ENCODE measurements at places on chromosomes 4 and X. TPM values are rescaled to one million over a fixed set of nuclear protein-coding genes. Genes with fewer than 3 reads are reported as not detected.

Gene OTC
- polyA plus RNA-seq: 1.4 TPM

Gene FBXW7
- 10.1 TPM for polyA plus RNA-seq

DNA sequence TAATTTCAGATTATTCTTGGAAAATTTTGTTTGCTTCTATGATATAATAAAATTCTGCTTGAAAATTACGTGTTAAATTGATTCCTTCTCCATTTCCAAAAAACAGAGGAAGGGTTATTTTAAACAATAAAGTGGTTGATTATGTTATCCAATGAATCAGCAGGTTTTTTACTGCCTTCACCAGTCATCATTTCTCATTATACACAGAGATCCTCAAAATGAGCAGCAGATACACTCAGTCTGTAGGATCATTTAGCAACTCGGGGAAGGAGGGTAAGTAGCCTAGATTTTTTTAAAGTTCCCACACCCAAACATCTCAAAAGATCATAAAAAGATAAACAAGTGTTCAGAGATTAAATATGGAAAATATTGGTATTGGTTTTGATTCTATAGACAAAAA is 6.8 kb upstream of the TMEM144 start:
- no peak for DNase-seq

GRCh38 chr4:158002173-158002572 is 170.7 kb downstream of the GASK1B start:
- DNase-seq: no peak

GRCh38 chr4:166655231-166655630 is 579.1 kb downstream of the SPOCK3 start:
- DNase-seq: no peak

Gene SYP
- 13.4 TPM for polyA plus RNA-seq

Gene CRMP1
- polyA plus RNA-seq: 21.4 TPM

GRCh38 chrX:68432648-68433047 is 647 bp downstream of the OPHN1 start:
- no peak for DNase-seq

DNA sequence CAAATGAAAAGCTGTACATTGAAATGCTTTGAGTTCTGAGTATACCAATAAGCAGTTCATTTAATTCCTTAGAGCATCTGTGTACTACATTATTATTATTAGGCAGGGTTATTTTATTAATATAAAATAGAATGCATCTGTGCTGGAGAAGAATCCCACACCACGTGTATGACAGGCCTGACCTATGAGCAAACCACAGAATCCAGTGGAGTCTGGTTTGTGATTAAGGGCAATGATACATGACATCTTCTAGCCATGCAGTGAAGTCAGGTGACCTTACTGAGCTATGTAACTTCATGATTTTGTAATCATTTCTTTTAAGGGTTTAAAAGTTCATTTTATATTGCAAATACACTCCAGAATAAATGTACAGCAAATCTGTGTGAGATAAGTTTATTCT is 1165.0 kb upstream of the TENM3 start:
- no peak for DNase-seq

Gene AKAP4
- not detected for polyA plus RNA-seq

DNA sequence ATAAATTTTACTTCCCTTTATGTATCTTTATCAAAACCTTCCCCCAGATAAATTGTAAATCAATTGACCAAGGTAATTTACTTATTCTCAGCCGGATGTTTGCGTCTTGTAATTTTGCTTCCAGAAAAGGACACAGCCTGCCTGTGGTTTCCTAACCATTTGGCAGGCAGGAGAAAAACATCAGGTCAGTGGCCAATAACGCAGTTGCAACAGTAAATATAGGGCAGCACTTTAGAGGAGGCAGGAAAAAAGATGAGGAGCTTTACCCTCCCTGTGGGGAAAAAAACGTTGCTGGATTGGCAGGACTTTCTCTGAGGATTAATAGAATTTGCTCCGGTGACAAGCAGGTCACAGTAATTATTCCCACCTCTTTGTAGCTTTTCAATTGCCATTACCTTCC is 2618.1 kb downstream of the ARAP2 start:
- no peak for DNase-seq

GRCh38 chr4:560731-561291 is 15.3 kb downstream of the TMEM271 start:
- no peak for DNase-seq

DNA sequence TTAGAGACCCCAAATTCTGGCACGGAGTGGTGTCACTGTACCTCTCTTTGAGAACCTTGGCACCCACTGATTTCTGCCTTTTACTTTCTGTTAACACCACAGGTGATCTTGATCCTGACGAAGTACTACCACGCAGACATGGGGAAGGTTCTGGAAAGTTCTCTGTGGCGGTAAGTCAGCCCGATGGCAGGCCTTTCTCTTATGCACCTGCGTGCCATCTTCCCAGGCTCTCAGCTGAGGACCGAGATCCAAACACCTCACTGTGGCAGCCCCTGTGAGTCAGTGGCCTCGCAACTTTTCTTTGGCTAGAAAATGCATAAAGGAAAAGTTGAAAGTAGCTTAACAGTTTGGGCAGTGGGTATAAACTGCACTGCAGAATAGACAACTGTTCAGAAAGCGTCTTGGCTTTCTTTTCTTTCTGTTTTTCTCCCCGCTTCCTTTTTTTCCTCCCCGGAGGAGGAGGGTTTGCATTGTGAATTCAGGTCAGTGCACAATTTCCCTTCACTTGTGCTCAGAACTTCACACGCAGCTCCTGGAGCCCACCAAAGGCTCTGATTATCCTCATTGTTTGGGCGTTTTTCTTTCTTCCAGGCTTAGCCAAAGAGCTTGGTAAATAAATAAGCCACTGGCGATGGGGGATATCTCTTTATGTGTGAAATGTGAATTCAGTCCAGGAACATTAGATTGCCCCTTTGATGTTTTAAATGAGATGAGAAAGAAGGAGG is 38.4 kb downstream of the PSAPL1 start:
- peak; percentile 4 for DNase-seq

Gene S100P
- polyA plus RNA-seq: 0.42 TPM

DNA sequence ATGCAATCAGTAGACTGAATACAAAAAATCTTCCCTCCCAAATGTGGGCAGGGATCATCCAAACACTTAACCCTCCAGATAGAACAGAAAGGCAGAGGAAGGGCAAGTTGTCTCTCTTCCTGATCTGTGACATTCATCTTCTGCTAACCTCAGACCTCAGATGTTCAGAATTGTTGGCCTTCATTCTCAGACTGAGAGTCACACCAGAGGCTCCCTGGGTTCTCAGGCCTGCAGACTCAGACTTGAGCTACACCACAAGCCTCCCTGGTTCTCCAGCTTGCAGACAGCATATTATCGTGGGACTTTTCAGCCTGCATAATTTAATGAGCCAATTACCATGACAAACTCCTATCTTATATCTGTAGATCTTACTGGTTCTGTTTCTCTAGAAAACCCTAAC is 1471.6 kb upstream of the ADGRL3 start:
- no peak for DNase-seq

Gene TKTL2
- not detected for polyA plus RNA-seq

Gene SPIN2A
- polyA plus RNA-seq: 0.68 TPM

DNA sequence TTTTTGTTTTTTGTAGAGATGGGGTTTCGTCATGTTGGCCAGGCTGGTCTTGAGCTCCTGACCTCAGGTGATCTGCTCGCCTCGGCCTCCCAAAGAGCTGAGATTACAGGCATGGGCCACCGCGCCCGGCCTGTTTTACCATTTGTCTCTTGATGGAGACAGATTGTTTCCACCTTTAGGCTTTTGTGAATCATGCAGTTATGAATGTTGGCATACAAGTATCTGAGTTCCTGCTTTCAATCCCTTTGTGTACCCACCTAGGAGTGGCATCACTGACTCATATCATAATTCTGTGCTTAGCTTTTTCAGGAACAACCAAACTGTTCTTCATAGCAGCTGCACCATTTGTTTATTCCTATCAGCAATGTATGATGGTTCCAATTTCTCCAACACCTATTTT is 20.2 kb upstream of the MGST2 start:
- no peak for DNase-seq

DNA sequence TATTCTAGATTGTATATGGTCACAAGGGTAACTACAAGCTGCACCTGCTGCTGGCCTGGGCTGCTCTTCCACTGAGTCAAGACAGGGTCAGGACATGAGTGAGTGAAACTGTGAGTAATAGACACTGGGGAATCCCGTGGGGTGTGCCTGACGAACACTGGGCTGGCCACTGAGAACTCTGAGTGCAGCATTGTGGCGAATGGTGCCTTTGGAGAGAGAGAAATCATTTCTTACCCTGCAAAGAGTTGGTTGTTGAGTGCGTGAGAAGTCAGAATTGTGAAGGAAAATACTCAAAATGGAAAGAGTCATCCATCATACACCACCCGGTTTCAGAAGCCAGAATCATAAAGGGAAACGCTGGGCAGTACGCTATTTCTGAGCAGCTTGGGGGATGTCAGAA is 43.1 kb upstream of the LSM6 start:
- DNase-seq: no peak

Gene SMIM31
- 0.54 TPM for polyA plus RNA-seq

GRCh38 chr4:39521253-39521919 is 5.9 kb downstream of the UGDH start:
- no peak for DNase-seq

Gene HAND2
- polyA plus RNA-seq: 3.8 TPM

DNA sequence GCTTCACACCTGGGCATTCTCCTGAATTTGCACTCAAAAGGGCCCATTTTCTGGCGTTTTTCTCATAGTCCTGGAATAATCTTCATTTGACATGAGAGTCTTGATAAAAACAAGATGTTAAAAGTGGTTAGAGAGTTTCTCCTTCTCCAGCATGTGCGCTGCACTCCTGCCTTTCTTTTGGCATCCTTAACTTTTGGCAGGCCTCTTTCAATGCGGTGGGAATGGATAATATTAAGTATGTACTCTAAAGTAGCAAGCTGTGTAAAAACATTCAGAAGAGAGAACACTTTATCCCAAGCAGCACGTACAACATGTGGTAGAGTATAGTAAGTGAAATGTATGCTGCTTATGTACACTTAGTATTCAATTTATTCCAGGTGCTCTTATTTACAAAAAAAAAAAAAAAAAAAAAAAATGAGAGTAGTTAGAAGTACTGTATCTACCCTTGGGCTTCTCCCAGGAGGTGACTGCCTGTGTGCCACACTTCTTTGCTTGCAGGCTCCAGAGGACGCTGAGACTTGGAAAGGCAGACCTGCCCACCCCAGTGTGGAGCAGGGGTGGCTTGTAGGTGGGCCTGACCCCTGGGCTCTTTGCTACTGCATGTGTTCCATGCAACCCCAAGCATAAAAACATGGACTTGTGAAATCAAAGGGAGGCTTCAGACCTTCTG is 3.9 kb downstream of the FGF2 start:
- no peak for DNase-seq

- DNase-seq: no peak
Observed at GRCh38 chrX:82127228-82128123, 925.6 kb downstream of the SH3BGRL start.

GRCh38 chr4:139749338-139749737 is 83.7 kb downstream of the MGST2 start:
- DNase-seq: no peak

GRCh38 chr4:166896254-166896653 is 338.0 kb downstream of the SPOCK3 start:
- DNase-seq: no peak

Gene RHOXF2
- polyA plus RNA-seq: not detected

Gene SFRP2
- 4.7 TPM for polyA plus RNA-seq

DNA sequence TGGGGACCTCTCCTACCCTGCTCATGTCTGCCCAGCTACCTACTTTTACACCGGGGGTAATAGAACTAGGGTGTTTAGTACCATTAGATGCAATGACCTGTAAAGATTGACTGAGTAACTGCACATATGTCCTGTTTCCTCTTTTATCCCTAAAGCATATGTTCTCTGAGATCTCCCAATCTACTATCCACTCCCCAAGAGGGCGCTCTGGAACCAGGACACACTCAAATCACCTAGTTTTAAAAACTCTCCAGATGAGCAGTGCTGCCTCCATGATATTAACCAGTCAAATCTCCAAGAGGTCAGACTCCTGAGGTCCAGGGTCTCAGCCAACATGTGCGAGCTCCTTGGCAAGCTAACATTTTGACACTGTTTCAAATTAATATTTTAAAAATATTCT is 87.0 kb upstream of the TSPAN5 start:
- no peak for DNase-seq

- no peak for DNase-seq
Observed at GRCh38 chrX:1519022-1519497, 17.9 kb downstream of the P2RY8 start.

DNA sequence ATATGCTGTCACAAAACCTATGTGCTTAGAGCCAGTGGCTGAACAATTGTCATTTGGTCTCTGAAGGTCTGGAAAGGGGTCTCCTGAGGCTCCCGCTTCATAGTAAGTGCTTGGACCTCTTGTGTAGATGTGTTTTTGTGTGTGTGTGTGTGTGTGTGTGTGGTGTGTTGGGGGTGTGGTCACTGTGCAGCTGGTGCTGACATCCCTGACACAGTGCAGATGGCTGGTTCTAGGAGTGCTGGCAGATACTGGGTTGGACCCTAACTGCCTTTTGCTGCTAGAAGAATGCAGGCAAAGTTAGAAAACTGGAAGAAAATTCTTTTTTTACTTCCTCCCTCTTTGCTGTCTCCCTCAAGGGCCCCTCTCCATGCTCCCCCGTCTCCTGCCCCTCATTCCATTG is 1872.6 kb downstream of the ARAP2 start:
- no peak for DNase-seq

DNA sequence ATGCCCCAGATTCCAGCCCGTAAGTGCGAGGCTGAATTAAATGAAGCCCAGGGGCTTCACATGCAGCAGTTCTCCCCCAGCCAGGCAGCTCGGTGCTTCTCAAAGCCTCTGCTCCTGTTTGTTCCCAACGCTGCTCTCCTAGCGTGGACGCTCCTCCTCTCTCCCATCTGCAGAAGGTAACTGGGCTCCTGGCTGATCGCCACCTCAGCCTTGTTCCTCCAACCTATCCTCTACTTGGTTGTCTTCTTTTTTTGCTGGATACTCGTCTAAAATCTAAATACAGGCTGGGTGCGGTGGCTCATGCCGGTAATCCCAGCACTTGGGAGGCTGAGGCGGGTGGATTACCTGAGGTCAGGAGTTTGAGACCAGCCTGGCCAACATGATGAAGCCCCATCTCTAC is 70.3 kb downstream of the NSUN7 start:
- DNase-seq: no peak

DNA sequence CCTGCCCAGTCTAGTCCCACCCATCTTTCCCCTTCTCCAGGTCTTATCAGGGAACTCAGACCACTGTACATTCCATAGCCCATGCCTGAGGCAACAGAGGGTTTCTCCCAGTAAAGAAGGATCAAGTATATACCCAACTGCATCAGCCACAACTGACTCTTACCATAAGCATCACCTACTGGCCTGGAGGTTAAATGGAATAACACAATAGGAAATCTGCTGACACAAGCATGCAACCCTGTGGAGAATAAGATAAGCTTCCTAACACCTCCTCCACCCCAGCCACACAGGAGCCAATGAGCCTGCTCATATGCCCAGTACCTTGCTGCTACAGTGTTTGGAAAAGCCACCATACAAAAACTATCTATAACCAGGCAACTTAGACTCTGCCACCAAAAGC is 34.6 kb upstream of the PLK4 start:
- DNase-seq: no peak

All from pancreas (tissue), 10 donors.